ENCODE measurements at places on chromosomes 13 and 19.

DNA sequence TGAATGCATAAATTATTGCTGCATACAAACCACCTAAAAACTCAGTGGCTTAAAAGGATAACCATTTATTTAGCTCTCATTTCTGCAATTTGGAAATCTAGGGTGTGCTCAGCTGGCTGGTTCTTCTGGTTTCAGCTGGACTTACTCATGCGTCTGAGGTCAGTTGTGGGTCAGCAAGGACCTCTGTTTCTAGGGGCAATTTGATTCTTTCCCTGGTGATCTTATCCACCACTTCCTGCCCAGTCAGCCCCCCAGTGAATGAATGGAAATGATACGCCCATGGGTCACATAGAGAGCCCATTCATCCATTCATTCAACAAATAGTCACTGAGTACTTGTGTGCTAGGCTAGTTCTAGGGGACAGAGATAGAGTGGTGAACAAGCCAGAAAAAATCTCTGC is 9.9 kb downstream of the FXYD5 start:
- DNase-seq: no peak

- DNase-seq: no peak
Observed at GRCh38 chr13:44439452-44440024, 65.9 kb downstream of the SERP2 start.

DNA sequence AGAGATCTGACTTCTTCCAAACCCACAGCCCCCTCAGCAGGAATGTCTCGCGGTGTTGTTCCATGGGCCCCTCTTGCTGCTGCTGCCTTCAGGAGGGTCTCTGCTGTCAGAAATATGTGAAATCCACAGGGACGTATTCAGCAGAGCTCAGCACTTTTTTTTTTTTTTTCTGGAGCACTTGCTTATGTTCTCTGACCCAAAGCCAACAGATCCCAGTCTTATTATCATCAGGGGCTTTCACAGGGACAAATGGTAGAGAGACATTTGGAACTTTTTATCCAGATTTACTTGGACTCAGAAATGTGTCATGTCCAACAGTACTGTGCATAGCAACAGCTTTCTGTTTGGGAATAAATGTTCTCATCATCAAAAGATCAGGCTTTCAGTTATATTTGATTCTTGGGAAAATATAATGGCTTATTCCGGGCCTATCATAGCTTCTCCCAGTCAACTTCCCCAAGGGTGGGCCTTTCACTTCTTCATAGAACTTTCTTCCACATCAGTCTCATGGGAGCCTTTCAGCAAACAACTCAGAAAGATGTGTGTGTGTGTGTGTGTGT is 332.7 kb downstream of the ZNF536 start:
- DNase-seq: no peak

DNA sequence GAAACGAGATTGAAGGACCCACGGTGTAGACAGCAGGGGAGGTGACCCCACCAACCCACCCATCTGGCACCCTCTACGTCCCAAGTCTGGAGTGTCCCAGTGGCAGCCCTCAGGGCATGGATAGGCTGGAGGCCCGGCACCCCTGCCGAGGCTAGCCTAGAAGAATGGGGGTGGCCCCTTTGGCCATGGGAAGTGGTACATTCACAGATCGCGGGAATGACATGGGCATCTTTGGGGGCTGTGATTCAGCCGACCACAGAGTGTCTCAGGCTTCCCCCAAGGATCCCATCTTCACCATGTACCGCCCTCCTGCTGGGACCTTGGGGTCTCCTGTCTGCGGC is 11.3 kb upstream of the MKNK2 start:
- DNase-seq: no peak

DNA sequence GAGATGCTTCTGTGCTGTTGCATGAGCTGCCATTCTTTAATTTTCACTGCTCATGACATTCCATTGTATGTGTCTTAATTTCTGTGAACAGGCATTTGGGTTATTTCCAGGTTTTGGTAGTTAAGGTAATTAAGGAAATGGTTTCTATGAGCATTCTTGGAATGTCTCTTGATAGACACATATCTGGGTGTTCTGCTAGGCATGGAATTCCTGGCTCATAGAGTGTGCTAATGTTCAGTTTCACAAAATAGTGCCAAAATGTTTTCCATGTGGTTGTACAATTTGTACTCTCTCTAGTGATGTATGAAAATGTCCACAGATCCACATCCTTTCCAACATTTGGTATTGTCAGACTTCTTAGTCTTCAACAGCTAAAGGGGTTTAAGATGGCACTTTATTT is 680.9 kb upstream of the SGCG start:
- DNase-seq: no peak

- DNase-seq: no peak
Observed at GRCh38 chr13:112074139-112074865, 7.4 kb downstream of the SOX1 start.

- DNase-seq: no peak
Observed at GRCh38 chr19:32908641-32909190, 39.1 kb upstream of the SLC7A9 start.
